ENCODE measurements at places on chromosomes 5 and 9.

GRCh38 chr5:169716287-169716686, 79.2 kb downstream of the DOCK2 start:
- no peak for DNase-seq

GRCh38 chr5:109743770-109744212, 54.1 kb downstream of the MAN2A1 start:
- no peak for DNase-seq

GRCh38 chr5:38997591-38997990, 76.6 kb downstream of the RICTOR start:
- no peak for DNase-seq

- no peak for DNase-seq
Measured at GRCh38 chr5:172898218-172898842, 60.9 kb upstream of the RPL26L1 start.

GRCh38 chr5:79876456-79876855, 114.6 kb downstream of the MTX3 start:
- no peak for DNase-seq

DNA sequence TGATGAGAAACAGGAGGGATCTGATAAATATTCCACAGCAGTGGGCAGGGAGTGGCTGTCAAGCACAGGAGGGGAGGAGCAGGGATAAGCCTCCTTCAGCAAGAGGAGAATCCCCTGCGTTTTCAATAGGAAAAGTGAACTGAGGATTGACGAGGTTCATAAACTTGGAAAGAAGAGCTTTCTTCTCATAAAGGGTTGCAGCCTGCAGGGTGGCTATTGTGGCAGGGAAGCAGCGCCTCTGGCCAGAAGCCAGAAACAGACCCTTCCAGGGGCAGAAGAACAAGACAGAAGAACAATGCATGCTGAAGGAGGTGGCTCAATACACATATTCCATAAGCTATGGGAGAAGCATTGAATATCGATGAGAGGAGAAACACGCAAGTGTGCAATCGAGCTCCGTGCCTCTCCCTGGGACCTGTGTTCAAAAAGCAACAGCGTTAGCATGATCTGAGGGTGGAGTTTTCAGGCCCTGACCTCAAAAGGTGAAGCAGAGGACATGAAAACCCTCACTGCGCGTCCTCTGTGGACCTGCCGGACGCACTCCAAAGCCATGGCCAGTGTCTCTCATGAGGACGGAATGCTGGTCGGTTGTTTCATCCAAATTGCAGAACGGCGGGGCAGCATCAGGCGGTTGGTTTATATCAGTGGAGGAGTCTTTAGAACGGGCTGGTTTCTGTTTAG, 67.6 kb downstream of the ANKRD33B start:
- no peak for DNase-seq

DNA sequence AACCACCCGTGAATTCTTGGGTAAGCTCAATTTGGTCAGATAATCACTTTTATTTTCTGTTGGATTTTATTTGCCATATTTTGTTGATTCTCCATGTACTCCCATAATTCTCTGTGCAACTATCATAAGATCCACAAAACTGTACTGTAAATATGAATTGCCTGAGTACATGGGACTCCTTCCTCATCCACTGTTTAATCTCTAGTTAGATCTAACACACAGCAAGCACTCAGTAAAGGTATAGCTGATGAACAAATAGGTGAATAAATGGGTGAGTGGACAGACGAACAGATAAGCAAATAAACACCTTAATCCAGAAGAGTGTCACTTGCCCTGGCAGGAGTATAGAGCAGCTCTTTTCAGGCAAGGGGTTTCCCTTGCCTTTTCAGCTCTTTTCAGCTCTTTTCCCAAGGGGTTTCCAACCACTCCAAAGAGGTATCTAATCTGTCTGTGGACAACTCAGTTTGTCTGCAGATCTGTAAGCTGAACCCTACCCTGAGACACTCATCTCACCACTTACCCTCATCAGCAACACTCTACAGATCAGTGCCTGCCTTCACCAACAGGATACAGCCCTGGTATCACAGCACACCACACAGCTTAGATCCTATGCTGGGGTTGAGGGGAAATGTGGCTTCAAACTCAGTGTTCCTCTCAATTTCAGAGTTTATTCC, 51.2 kb downstream of the SIL1 start:
- no peak for DNase-seq

DNA sequence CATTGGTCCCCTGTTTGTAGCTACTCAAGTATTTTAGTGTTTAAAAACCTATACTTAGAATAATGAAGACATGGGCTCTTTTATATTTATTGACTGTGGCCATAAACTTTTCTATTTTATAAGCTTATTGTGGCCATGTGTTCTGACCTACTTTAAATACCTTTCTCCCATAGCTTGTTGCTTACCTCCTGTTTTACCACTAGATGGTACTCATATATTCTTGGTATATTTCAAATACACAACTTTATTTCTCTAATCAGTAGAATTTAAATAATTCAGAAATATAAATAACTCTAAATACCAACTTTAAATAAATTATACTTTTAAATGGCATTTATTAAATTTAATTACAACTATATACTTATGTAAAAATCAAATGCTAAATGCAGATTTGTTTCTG, 498.0 kb downstream of the PRDM9 start:
- DNase-seq: no peak

DNA sequence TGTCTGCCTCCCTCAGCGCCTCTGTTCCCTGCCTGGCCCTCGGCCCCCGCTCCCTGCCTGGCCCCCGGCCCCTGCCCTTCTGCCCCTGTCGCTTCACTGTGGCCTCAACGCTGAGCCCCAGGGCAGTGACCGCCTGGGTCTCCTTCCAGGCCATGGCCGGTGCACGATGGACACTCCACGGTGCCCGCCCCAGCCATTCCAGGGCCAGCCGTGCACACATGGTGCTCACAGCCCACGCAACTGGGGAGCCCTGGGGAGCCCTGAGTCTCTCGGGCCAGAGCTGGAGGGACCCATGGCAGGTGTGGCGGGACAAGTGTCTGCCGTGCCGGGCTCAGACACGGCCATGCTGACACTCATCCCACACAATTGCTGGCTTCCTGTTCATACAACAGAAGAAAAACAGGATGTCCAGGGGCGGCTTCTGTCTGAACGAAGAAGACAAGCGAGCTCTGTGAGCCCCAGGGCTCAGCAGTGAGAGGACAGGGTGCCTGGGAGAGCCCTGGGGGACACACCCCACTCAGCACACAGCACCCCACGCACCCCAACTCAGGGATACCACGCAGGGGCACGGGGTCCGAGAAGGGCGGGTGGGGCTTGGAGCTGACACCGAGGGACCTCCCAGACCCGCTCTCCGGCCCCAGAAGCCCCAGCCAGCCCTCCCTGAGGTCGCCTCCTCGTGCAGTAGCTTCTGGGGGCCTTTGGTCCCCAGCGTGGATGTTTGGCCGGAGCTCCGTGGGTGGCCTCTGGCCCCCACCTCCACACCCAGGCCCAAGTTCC, 35.7 kb downstream of the EXD3 start:
- DNase-seq: peak; percentile 39

Measured in stimulated activated CD4-positive, alpha-beta T cell treated with anti-CD3 and anti-CD28 coated beads, Interleukin-15, amount 100 ng/mL, for 24 hours (primary cell).